GM04503 (cell line): ENCODE measurements at places on chromosomes 7 and 10.

DNA sequence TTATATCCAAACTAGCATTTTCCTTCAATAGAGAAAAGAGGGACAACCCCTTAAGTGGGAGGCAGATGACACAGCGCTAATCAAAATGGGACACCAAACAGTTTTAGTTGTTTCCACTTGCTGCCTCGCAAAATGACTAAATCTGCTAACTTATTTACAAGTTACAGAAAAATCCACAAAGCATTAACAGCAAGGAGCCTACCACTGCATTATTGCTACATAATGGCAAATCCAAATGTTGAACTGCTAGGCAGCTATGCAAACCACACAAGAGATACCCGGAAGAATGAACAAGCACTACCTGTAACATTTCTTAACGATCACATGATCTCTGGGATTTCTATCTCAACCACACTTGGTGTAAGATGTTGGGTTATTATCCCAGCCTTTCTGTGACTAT, 96.7 kb downstream of the SFMBT2 start:
- no peak for DNase-seq

GRCh38 chr7:140326116-140326928, 72.0 kb downstream of the SLC37A3 start:
- DNase-seq = no peak

GRCh38 chr10:98589691-98590090, 143.0 kb upstream of the HPS1 start:
- no peak for DNase-seq

DNA sequence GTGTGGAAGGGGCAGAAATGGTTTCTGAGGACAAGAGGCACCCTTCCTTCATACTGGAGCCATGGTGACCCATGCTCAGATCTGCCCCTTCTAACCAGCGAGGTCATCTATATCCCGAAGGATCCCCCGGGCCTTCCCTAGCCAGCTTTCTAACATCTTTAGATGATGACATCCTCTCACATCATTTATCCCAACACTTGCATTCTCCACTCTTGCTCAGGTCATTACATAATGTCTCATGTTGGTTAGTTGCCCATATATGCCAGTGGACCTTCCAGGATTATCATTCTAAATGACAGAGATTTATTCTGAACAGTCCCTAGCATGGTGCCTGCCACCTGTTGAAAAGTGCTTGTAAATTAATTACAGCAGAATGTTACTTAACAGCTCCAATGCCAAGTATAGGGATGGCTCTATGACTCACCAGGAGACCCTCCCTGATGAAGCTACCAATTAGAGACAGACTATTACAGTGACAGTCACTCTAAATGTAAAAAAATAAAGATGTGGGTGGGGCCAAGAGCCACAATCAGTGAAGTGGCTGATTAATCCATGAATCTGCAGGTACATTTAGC, 22.6 kb upstream of the ABLIM1 start:
- no peak for DNase-seq

- DNase-seq = no peak
Observed at GRCh38 chr7:134371536-134371935, 54.8 kb upstream of the SLC35B4 start.

DNA sequence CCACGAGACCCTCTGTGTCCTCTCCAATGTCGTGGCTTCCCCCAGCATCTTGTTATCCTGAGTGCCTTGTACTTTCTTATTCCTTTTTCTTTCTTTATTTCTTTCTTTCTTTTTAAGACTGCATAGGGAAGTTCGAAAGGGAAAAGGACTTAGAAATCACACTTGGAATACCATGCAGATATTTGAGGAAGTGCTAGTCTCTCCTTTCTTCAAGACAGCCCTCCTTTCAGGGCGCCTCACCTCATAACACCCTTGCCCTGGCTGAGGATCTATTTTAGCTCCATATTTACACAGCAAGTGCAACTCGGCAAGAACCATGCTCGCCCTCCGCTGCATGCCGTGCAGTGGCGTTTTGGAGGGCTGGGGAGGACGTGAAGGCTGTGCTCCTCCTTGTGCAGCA, 232.3 kb upstream of the GLI3 start:
- no peak for DNase-seq

DNA sequence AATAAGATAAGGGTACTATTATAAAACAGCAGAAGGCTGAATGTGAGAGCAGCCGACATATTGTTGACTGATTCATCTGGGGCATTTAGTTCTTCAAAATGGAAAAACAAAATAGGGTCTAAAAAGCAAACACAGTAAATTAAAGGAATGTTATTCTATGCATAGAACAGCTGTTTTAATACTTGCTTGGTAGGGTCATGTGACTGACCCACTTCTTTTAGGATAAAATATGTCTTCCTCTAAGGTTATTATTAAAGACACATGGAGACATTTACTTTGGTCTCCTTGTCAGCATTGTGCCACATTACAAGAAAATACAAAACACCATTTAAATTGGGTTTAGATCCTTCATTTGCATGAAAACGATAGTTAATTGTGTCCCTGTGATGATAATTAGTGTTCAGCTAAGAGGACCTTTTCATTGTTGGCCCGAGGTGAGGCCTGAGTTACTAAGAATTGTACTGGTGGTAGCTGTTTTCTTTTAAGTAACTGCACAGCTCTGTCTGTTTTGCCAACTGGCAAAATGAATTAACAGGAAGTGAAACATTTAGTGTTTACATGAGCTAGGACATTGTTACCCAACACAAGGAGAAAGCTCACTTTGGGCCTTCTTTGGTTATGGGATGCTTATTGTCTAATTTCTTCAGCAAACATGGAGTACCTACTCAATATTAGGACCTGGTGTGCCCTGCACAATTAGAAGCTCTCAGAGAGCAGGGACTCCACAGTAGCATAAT, 764.4 kb downstream of the LRMDA start:
- DNase-seq = no peak

DNA sequence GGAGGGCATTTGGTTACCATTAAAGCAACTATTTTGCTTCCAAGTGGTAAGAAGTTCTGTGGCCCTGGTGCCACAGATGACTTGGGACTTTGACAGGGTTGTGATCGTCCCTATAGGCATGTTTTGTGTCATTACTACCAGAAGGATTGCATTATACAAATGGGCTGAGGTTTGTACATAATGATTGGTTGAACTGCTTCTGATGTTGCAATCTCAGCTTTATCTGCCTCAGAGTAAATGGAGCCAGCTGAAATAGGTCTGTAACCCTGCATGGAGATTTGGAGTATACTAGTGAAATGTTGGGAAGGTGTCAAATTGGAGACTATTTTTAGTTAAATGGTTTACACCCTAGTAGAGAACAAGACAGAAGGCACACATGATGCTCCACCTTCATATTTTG, 46.1 kb upstream of the SEPTIN7 start:
- no peak for DNase-seq

DNA sequence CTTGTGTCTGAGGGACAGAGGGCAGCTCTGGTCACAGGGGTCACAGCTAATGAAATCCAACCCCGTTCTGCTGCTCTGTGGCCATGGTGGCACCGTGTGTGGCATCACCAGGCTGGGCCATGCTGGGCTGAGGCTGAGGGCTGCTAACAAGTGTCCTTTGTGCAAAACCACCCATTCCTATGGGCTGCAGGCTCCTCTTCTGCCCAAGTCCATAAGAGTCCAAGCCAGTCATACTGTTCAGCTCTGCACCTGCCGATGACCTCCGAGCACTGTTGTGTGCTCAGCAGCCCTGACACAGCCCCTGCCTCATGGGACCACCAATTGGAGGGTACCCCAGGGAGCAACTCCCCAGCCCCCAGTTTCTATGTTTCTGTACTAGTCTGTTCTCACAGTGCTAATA, 133.1 kb downstream of the WDR11 start:
- DNase-seq = no peak

DNA sequence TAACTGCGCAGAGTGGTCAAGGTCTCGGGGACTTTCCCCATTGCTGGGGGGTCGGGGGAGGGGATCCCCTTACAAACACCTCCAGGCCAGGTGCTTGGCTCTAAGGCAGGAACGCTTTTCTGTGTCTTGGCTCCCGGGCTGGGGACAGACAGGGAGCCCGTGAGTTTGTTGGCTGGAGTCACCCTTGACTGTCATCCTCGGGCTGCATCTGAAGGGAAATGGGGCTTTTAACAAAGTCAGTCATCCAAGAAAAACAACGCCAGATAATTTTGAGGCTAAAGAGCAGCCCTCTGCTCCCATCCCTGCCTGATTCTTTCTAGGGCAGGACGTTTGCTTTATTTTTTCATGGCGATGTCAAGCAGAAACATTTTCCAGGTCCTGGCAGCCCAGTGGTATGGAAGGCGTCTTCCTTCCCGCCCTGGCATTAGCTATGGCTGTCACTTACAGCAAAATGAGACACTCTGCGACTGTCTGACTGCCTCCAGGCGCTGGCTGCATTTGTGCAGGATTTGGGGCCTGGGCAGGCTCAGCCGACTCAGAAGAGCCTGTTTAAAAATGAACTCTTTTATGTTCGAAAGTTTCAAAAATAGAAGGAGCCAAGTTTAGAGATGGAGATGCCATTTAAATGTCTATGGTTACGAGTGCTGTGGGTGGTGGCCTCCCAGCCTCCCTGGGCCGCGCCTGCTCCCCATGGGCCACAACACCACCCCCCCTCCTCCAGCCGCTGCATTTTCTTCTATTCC, 54.7 kb upstream of the TNS3 start:
- no peak for DNase-seq

GRCh38 chr10:60801522-60801921, 23.2 kb downstream of the CDK1 start:
- no peak for DNase-seq

GRCh38 chr7:100044718-100045117, 4.9 kb upstream of the ZSCAN21 start:
- no peak for DNase-seq

DNA sequence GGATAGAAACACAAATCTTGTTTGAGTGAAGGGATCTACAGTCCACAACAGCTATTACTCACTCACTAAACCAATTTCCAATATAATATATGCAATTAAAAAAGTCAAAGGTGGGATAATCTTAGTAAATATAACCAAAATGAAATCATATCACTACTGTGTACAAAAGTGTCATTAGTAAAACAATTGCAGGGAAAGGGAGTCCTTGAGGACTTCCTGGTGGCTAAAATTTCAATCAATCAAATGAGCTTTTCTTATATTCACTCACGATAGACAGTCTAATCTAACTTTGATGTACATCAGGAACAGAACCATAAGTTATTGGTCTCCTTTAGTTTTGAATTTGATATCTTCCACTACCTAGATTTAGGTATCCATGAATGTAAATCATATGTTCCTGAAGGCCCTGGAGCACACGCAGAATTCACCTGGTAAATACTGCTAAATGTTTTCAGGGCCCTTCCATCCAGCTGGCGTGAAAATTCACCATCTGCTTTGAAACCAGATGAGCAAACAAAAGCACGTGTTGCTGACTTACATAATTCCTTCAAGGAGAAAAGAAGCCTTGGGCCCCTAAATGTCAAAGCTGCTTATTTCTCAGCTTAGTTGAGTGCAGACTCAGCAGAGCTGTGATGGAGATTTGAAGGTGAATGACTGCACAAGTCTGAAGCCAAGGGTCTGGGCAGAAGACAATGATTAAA, 159.3 kb upstream of the TMEM196 start:
- DNase-seq = no peak

GRCh38 chr10:12954866-12955265, 46.6 kb downstream of the CCDC3 start:
- no peak for DNase-seq

- no peak for DNase-seq
Observed at GRCh38 chr7:107783648-107784047, 19.4 kb downstream of the SLC26A3 start.

- no peak for DNase-seq
Observed at GRCh38 chr10:112701878-112702255, 248.2 kb upstream of the TCF7L2 start.

DNA sequence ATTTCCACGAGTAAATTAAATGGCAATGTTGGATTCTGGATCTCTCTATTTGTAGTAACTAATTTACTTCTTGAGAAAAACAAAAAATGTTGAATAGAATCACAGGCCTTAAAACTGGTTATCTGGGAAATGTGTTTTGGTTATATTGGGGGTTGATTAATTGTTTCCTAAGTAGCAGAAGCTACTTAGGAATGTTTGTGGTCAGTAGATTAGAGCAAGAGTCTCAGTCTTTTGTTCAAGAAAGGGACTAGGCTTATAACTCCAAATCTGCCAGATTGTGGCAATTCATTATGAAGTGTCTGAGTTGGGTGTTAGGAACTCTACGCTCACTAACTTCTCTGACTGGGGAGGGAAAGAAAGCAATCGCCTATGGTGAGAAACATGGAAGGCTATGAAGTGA, 244.3 kb upstream of the PHYHIPL start:
- DNase-seq = no peak

GRCh38 chr10:591646-592045, 97.8 kb downstream of the DIP2C start:
- no peak for DNase-seq

- DNase-seq = no peak
Observed at GRCh38 chr7:41820111-41820671, 117.3 kb upstream of the INHBA start.

GRCh38 chr7:20738518-20739481, 47.9 kb downstream of the SP8 start:
- DNase-seq = no peak

- DNase-seq = no peak
Observed at GRCh38 chr10:2933519-2933918, 133.8 kb upstream of the PFKP start.

DNA sequence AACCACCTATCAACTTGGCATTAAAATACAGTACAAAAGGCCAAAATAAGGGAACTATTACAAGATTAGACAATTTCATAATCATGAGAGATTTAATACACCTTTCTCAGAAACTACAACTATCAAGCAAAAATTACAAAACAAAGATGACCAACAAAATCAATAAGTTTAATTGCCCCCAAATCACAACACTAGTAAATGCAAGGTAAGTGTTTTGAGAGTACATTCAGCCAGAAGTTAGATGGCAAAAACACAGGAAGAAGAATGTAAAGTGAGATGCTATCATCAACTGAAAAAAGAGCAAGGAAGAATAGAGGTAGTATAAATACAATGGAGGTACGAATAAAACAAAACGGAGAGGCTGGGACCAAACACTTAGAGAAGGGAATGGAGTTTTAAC, 3.2 kb downstream of the PNPLA8 start:
- DNase-seq = no peak

DNA sequence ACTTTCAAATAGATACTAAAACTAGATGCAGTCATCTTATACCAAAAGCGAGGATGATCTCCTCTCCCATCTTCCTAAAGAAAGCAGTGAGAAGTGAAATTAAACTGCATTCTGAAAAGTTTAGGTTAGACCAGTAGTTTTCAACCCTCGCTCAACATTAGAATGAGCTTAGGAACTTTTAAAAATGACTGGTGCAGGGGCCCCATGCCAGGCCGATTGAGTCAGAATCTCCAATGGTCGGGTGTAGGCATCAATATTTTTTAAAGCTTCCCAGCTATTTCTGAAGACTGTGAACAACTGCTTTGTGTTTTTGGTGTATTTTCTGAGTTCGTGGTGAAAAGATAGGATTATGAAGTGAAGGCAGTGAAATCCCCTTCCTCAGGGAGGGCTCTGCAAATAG, 146.0 kb downstream of the VTI1A start:
- DNase-seq = no peak

DNA sequence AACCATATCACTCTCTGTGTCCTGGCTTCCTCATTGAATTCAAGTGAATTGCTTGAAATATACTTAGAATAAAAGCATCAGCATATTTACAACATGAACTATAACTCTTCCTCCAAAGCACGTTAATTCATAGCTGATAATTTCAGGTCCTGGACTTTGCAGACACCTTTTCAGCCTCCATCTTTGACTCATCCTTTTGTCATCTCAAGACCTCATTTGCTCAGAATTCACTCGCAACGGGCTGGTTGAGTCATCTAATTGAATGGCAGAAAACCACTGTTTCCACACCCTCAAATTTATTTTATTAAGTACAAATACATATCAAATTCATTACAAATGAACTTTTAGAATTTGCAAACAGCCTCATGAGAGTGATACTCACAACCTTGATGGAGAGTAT, 545.7 kb downstream of the GATA3 start:
- DNase-seq = no peak
